Adipose tissue (tissue), 3 donors: ENCODE measurements at places on chromosomes 5 and 9. TPM values are rescaled to one million over a fixed set of nuclear protein-coding genes. Genes with fewer than 3 reads are reported as not detected.

The MEIKIN gene
- polyA plus RNA-seq: not detected

The MAMDC2 gene
- 3.2 TPM for polyA plus RNA-seq

The IL13 gene
- 1.2 TPM for polyA plus RNA-seq

The PPP3R2 gene
- polyA plus RNA-seq: not detected

The CDC20B gene
- not detected for polyA plus RNA-seq
